Esophagus squamous epithelium (tissue), 5 donors: ENCODE measurements at places on chromosomes 1 and 21.
A peak's percentile ranks its signal among the peaks of the same experiment; 100 is the strongest.

DNA sequence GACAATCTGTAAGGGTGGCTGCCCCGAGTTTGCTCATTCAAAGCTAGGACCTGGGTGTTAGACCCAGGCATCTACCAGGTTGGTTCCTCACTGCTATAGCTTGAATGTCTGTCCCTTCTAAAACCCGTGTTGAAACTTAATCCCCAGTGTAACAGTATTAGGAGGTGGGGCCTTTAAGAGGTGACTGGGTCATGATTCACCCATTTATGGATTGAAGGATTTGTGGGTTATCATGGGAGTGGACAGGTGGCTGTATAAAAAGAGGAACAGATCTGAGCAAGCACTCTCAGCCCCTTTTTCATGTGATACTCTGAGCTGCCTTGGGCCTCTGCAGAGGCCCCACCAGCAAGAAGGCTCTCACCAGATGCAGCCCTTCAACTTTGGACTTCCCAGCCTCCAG, 29.4 kb downstream of the PSMG1 start:
- H3K27ac ChIP-seq, result no peak overlapping the region
- no peak overlapping the region for H3K4me3 ChIP-seq
- H3K36me3 ChIP-seq, result no peaks in the 10 kb centered on the region
- DNase-seq, result no peak

GRCh38 chr1:188169971-188170370, 1341.2 kb downstream of the PLA2G4A start:
- no peaks in the 10 kb centered on the region for H3K36me3 ChIP-seq
- no peak overlapping the region for H3K27ac ChIP-seq
- no peak overlapping the region for H3K4me3 ChIP-seq
- DNase-seq, result no peak
- no peaks in the 10 kb centered on the region for H3K27me3 ChIP-seq
- no peaks in the 10 kb centered on the region for H3K4me1 ChIP-seq

- peak overlapping the region; percentile 49 for H3K27ac ChIP-seq
- peaks cover 16% of the 10 kb centered on the region for H3K4me1 ChIP-seq
- no peaks in the 10 kb centered on the region for H3K36me3 ChIP-seq
These were observed 5.7 kb upstream of the ZNF683 start for GRCh38 chr1:26378088-26378878.

DNA sequence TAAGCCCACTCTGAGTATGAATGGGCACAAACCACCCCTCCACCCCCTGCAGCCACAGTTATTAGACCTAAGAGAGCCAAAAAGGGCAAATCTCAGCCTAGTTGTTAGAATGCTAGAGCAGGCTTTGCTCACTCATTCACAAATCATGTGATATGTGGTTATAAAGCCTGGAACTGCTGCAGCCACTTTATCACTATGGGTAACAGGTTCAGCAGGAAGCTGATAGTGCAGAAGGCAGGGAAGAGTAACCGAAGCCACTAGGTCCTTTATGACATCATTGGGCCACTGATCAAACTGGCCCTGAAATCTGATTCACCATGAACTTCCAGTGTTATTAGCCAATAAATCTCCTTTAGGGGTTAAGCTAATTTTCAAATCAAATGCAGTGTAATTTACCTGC, 134.7 kb downstream of the GRIK1 start:
- no peak overlapping the region for H3K4me3 ChIP-seq
- no peak for DNase-seq
- H3K4me1 ChIP-seq, result no peaks in the 10 kb centered on the region
- no peaks in the 10 kb centered on the region for H3K27me3 ChIP-seq
- no peak overlapping the region for H3K27ac ChIP-seq

GRCh38 chr1:45521413-45522323, at the start of gene PRDX1:
Gene PRDX1, minus strand, starts transcription at chr1:45521884. Its CDS starts 2,841 bp downstream, at chr1:45519043.
- DNase-seq, result peak; percentile 77
- no peaks in the 10 kb centered on the region for H3K27me3 ChIP-seq

GRCh38 chr21:44925378-44925755, 4.7 kb upstream of the ITGB2 start:
- no peaks in the 10 kb centered on the region for H3K27me3 ChIP-seq
- H3K27ac ChIP-seq, result peak overlapping the region; percentile 62
- H3K36me3 ChIP-seq, result no peaks in the 10 kb centered on the region
- H3K4me3 ChIP-seq, result no peak overlapping the region
- peaks cover 32% of the 10 kb centered on the region for H3K4me1 ChIP-seq
- no peak for DNase-seq

GRCh38 chr1:65443647-65444046, 23.2 kb downstream of the LEPR start:
- no peak for DNase-seq
- no peak overlapping the region for H3K27ac ChIP-seq
- H3K4me3 ChIP-seq, result no peak overlapping the region

GRCh38 chr1:235932090-235932510, 65.4 kb upstream of the LYST start:
- H3K4me3 ChIP-seq, result no peak overlapping the region
- H3K27me3 ChIP-seq, result no peaks in the 10 kb centered on the region
- no peak for DNase-seq
- H3K4me1 ChIP-seq, result peaks cover 33% of the 10 kb centered on the region
- H3K27ac ChIP-seq, result no peak overlapping the region

GRCh38 chr1:93818570-93818959, 60.4 kb downstream of the DNTTIP2 start:
- H3K4me3 ChIP-seq, result no peak overlapping the region
- no peaks in the 10 kb centered on the region for H3K36me3 ChIP-seq
- no peaks in the 10 kb centered on the region for H3K4me1 ChIP-seq
- no peak overlapping the region for H3K27ac ChIP-seq
- DNase-seq, result no peak
